H7 (cell line): ENCODE measurements at places on chromosomes 5 and 9.

DNA sequence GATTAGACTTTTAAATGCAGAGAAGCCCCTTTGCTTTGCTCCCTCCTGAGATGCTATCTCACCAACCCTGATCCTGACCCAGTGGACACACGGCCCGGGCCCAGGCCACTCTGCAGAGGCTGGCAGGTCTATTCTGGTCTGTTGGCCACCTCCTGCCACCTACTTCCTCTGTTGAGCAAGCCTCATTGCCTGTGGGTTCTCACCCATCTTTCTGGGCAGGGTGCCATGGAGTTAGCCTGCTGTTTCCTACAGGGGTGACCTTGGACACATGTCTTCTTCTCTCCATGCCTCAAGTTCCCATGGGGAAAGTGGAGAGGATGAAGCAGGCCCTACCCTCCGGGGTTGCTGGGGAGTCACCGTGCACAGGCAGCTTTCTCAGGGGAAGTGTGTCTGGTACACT, 266.2 kb upstream of the IRX1 start:
- DNase-seq, result no peak

- peak; percentile 32 for DNase-seq
Measured at GRCh38 chr5:178419196-178419595, 171.0 kb downstream of the COL23A1 start.

- DNase-seq, result peak; percentile 90
Measured at GRCh38 chr9:92970467-92970923, 23.2 kb downstream of the FGD3 start.

DNA sequence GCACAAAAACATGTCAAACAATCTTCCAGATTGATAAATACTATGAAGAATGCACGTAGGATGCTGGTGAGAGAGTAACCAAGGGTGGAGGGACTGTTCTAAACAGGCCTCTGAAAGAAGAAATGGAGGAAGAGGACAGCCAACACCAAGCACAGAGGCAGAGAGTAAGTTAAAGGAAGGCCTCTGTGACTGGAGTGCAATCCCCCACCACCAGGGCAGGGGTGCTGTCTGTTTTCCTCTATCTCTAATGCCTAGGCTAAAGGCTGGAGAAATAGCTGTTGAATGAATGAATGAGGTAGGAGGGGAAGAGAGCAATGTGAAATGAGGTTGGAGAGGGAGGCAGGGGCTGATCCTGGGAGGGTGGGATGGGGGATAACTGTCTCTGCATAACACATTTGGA, 88.9 kb downstream of the ANKRD55 start:
- DNase-seq, result no peak

GRCh38 chr5:115098041-115098702, 71.5 kb downstream of the TRIM36 start:
- DNase-seq, result peak; percentile 35

- no peak for DNase-seq
Measured at GRCh38 chr9:7146582-7146981, 388.8 kb downstream of the KDM4C start.

GRCh38 chr5:25484391-25484790, 839.6 kb upstream of the CDH10 start:
- no peak for DNase-seq
